ENCODE measurements at places on chromosomes 1 and 21.

DNA sequence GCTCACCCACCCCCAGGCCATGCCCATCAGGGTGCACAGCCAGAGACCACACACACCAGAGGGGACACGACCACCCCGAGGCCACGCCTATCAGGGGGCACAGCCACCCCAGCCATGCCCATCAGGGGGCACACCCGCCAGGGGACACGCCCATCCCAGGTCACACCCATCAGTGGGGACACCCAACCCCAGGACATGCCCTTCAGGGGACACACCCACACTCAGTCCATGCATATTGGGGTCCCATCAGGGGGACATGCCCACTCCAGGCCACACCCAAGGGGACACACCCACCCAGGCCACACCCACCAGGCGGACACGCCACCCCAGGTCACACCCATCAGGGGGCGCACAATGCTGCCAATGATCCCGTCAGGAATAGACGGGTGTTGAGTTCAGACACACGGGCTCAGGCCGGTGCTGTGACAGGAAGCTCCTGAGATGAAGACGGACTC lies 20.7 kb downstream of the MCM3AP start:
- no peak for DNase-seq

- DNase-seq: no peak
Observed at GRCh38 chr1:163170975-163171676, 31.6 kb downstream of the RGS5 start.

DNA sequence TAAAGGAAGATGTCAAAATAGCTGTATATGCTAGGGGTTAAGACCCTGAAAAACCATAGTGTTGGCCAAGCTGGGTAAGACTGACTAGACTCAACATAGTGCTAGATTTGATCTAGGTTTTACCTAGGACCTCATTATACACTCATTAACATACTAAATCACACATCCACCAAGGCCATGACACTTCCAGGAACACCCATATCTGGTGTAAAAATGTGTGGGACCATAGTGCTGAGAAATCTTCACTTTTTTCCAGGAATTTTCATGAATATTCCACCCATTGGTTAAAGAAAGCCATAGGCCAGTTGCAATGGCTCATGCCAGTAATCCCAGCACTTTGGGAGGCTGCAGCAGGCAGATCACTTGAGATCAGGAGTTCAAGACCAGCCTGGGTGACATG lies 34.0 kb upstream of the ACADM start:
- no peak for DNase-seq

- DNase-seq: no peak
Observed at GRCh38 chr1:65650682-65651081, 142.0 kb upstream of the PDE4B start.

- DNase-seq: no peak
Observed at GRCh38 chr1:183087001-183087400, 63.8 kb downstream of the LAMC1 start.
